Stimulated activated CD4-positive, alpha-beta T cell treated with anti-CD3 and anti-CD28 coated beads, Interleukin-15, amount 100 ng/mL, for 48 hours (primary cell): ENCODE measurements at places on chromosomes 2 and 18.

- DNase-seq, result no peak
Measured at GRCh38 chr2:73069855-73070642, 1.5 kb downstream of the SFXN5 start.

GRCh38 chr2:204483608-204484081, 61.6 kb upstream of the PARD3B start:
- no peak for DNase-seq

GRCh38 chr2:109604597-109604996, 9.2 kb downstream of the SEPTIN10 start:
- no peak for DNase-seq

GRCh38 chr2:11292464-11293255, 51.8 kb downstream of the ROCK2 start:
- no peak for DNase-seq

DNA sequence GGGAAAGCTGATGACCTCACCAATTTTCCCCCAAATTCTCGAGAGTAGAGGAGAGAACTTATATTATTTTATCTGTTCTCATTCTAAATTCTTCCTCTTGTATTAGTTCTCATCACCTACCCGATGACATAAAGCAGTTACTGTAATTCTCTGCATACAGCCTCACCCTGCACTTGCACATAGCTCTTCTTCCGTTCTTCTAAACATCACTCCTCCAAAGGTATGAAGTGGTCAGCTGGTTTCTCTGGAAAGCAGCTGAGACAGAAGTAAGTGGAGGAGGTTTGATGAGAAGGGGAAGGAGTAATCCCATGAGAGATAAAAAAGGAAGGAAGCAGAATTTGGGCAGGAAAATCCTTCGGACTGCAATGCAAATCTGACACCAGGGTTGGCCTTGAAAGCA, 39.0 kb downstream of the FBXO48 start:
- no peak for DNase-seq

- DNase-seq, result no peak
Measured at GRCh38 chr2:226183550-226183949, 616.1 kb downstream of the IRS1 start.

- no peak for DNase-seq
Measured at GRCh38 chr2:26682155-26682554, 10.4 kb upstream of the KCNK3 start.

DNA sequence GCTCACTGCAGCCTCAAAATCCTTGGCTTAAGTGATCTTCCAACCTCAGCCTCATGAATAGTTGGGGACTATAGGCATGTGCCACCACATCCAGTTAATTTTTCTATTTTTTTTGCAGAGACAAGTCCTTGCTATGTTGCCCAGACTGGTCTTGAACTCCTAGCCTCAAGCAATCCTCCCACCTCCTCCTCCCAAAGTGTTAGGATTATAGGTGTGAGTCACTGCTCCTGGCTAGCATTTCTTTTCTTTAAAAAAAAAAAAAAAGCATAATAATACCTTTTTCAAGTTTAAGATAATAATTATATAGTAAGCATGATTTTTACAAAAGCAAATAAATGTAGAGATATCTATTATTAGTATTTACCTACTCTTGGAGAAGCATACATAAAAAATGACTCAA, 36.1 kb downstream of the PPP4R1 start:
- DNase-seq, result no peak

GRCh38 chr2:129482626-129483025, 496.8 kb upstream of the RAB6C start:
- no peak for DNase-seq

- no peak for DNase-seq
Measured at GRCh38 chr18:40249390-40250080, 1705.5 kb upstream of the PIK3C3 start.

- no peak for DNase-seq
Measured at GRCh38 chr2:98487806-98488189, 43.1 kb downstream of the INPP4A start.

DNA sequence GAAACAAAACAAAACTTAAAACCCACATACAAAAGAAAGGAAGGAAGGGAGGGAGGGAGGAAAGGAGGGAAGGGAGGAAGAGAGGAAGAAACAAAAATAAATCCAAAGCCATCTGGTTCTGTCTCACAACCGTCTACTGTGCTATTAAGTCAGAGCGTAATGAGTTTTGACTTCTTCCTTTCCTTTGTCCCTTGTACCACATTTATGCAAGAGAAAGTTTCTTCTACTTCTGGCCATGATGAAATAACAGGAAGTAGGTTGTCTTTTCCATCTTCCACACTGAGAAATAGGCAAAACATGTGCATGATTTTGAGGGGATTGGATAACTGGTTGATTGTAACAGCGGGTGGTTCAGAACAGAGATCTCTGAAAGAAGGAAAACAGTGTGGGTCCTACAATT, 121.4 kb downstream of the CTAGE1 start:
- no peak for DNase-seq

DNA sequence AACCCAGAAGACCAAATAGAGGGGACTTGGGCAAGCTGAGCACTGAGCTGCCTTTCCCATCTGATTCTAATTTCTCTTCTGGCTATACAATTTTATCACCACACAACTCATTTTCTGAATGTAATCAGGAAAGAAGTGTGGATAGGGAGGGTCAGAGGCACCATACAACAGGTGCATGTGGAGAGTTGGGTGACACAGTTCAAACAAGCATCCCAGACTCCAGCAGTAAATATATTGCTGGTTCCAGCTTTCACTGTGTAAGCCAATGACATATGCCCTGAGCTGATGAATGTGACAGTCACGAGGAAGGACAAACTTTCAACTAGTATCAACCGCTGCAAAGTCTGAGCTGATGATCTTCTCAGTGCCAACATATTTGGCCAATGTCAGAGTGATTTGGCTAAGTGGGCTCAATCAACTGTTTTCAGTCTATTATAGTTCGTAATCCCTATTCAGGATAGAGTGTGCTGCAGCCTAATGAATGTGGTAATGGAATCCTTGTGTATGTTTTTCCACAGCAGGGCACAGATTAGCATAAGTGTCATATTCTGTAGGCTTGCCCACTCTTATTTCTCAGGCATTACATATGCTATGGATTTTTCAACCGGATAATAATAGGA, 109.9 kb upstream of the MEIS1 start:
- DNase-seq, result no peak

DNA sequence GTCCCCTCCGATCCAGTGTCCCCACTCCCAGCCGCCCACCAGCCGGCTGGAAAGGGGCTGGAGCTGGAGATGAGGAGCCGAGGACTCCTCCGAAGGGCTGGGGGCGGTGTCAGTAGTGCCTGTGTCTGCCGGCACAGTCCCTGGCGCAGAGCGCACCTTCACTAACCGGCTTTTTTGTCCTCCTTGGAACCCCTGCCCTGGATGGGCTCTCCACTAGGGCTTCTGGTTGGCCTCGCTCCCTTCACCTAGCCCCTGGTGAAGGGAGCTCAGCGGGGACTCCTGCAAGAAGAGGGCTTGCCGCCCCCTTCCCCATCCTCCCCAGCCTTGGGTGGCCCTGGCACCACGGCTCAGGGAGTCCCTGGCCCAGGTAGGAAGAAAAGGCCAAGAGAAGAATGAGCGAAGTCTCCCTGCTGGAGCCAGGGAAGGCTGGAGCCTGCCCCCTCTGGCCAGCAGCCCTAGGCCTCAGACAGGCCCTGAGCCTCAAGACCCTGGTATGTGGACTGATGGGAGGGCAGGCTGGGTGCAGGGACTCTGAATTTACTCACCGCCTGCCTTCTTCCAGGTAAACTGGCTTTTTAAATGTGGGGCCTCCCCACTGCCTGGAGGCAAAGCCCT, 570 bp upstream of the ECEL1 start:
- DNase-seq, result no peak

- DNase-seq, result no peak
Measured at GRCh38 chr2:201072201-201072530, 365 bp downstream of the NDUFB3 start.

DNA sequence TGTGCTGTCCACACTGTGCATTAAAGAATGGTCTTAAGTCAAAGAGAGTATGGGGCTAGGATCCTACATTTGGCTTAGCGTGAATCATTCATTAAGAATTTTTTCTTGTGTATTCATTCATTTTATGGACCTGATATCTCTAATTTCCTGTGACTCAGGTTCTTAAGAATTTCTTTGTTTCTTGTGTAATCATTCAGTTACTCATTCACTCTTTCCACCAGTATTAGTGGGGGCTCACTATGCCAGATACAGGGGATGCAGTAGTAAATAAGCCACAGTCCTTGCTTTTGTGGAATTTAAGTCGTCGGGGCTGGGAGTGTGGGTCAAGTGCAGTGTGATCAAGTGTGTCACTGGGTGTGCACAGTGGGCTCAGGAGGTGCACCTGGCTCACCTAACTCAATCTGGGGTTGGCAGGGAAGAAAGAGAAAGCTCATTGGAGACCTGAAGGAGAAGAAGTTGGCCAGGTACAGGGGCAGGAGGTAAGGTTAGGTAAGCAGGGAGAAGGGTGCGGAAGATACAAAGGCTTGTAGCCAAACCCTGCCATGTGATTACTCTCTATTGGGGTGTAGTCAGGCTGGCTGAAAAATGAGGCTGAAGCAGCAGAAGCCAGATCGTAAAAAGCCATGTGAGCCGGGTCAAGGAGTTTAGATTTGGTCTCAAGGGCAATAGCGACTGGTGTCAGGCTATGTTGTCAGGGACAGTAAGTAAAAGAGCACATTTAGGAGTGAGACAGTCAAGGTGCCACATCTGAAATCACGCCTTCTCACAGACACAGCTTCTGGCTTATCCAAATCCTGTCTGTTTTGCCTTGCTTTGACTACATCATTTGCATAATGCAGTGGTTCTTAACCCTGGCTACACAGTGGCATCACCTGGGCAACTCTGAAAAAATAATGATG, 67.2 kb downstream of the KCTD1 start:
- DNase-seq, result no peak

DNA sequence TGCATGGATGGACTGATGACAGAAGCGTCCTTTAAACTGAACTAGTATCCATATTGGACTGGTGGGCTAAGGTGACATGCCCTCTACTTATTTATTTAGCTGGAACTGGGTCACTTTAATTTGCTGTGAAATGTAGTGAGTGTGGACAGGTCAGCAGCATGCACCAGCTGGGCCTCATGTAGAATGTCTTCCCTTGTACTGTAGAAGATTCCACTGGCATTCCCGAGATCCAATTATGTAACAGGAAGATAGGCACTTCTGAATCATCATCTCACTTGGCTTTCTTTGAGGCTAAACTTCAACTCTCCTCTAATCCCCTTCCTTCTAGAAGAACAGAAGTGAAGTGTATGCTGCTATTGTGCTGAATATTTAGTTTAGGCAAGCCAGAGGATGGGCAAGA, 296.2 kb downstream of the SLC8A1 start:
- DNase-seq, result no peak

GRCh38 chr18:23166891-23167541, 31.7 kb downstream of the CABLES1 start:
- no peak for DNase-seq

GRCh38 chr2:20221555-20221973, 3.4 kb downstream of the SDC1 start:
- no peak for DNase-seq

DNA sequence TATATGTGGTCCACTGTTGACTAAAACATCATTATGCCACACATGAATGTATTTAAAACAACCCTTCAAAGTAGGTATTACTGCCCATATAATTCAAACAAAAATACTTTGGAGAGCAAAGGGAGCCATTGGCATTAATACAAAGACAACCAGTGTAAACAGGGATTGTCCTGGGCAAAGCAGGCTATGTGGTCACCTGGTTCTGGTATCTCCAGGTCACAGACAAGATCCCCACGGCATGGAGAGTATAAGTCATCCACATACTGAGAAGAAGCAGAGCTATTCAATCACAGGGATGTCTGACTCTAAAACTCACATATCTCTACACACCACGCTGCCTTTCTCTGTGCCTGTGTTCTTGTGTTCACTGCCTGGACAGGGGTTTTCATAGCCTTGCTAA, 81.4 kb upstream of the BZW1 start:
- no peak for DNase-seq

DNA sequence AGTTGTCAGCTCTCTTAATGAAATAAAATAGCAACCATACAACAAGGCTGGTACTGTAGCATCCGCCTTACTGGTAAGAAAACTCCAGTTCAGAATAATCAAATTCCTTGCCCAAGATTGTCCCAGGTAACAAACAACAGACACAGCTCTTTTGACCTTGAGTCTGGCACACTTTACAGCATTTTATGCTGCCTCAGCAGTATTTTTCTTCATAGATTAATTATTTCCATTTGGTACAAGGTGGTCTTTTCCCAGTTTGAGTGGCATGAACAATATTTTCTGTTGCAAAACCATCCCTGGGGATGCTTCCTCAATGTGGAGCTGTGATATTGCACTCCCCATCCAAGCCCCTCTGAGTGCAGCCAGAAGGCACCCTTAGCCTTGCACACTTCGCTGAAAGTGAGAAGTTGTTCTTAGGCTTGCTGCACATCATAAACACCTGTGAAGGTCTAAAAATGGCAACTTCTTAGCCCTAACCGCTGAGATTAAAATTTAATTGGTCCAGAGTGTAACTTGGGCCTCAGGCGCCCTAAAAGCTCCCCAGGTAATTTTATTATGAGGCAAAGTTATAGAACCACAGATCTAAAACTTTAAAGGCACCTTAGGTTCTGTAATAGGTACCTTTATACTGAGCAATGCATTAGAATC, 523.3 kb downstream of the CMPK2 start:
- DNase-seq, result no peak

GRCh38 chr2:233846387-233847247, 7.7 kb downstream of the HJURP start:
- no peak for DNase-seq

DNA sequence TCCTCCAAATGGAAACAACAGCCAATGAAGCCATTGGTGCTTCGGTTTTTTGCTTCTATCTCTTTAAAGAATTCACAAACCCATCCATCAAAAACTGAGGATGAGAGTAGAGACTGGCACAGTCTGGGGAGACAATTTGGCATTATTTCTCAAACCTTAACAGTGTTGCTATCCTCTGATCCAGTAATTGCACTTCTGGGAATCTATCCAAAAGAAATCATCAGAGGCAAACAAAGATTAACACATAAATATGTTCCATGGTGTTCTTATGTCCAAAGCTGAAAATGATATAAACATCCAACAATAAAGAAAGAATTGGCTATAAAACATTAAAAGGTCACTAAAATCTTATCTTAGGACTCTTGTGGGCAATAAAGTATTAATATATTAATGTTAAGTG, 35.1 kb downstream of the REEP1 start:
- no peak for DNase-seq

GRCh38 chr2:111995148-111995547, 59.9 kb upstream of the TMEM87B start:
- DNase-seq, result no peak

DNA sequence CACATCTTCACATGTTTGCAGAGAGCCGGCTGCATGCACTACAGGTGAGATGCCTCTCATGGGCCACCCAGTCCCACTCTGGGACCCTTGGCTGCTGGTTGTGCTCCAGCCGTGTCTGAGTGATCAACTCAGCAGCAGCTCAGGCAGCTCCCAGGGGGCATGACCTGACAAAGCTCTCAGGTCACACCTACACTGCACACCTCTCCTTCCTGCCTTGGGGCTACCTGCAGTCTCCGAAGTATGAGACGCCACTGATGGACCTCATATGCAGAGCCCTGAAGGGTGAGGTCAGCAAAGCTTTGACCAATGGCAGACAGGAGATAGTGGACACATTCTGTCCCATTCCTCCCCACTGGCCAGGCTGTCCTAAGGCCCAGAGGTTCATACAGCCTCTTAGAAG, 51.4 kb downstream of the LBH start:
- no peak for DNase-seq
